SK-N-SH treated with all-trans-retinoic acid at 6 μM for 48 hours (cell line): ENCODE measurements at places on chromosomes 4 and X.

DNA sequence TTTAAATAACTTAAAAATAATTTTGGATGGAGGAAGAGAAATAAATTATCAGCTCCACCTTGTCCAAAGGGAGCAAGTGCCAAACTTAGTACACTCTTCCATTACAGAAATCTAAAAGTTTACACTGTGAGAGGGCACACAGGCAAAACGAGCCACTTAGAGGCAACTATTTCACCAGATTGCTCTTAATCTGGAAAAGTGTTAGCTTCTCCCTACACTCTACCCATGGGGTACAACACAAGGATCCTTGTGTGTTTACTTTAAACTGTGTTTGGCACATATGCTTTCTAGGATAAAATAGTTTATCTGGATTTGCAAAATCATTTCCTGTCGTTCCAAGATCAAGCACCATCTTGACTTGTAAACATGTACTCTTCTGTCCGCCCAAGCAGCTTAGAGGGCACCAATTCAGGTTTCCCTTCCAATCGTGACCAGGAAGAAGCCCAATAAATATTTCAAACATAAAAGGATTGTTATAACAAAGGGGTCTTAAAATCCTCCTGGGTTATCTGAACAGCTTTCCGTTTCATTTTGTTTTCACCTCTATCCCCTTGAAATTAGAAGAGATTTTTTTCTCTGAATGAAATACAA, 29.0 kb upstream of the KDR start:
- no peak for ATAC-seq

DNA sequence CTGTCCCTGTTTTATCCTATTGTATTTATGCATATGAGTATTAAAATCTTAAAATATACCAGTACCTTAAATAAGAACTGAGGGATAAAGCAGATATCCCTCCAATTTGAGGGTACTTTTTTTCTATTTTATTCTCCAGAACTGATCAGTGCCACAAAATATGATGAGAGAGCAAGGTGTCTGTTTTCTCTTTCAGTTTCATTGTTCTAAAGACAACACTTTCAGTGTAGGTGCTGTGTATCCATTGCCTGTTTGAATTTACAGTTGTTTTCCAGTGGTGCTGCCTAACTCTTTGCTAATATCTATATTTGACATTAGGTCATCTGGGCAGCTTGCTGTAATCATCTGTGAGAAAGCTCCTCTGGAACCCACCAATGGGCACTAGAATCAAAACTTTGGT, 394.7 kb downstream of the IL1RAPL1 start:
- no peak for ATAC-seq

GRCh38 chr4:8340781-8341241, 71.3 kb downstream of the HTRA3 start:
- no peak for ATAC-seq

GRCh38 chr4:88618782-88619485, 26.7 kb downstream of the HERC3 start:
- no peak for ATAC-seq

- no peak for ATAC-seq
These were observed 12.1 kb downstream of the ELF4 start for GRCh38 chrX:130098210-130098552.

DNA sequence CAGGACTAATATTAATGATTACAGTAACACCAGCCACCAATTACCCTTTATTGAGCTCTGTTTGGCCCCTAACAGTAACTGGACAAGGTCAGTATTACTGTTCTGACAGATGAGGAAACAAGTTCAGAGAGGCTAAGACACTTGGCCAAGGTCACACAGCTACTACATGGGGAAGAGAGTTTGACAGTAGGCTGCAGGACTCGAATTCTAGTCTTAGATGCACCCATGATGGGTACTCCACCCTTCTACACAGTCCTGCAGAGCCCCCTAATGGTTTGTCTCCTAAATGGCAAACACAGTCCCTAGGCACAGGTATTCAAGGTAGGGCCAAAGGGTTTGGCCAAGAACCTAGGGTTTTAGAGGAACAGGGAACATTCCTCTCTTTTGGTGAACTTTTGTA, 93.9 kb downstream of the NSUN7 start:
- ATAC-seq, result no peak

DNA sequence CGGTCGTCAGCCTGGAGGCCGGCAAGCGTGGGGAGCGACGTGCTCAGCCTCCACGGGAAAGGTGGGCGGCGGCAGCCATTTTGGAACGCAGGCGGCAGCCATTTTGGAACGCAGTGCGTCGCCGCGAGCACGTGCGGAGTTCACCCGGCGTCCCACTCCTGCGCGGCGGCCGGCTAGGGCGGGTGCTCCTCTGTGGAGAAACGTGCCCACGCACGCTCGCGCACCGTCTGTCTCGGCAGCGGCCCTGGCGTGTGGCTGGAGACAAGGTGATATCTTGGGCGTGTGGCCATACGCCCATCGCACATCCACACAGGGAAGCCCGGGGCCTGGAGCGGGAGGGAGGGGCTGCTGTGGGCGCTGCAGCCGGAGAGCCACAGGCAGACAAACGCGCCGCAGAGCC, 21.1 kb downstream of the CPLX1 start:
- no peak for ATAC-seq

- no peak for ATAC-seq
These were observed 21.3 kb upstream of the SOX3 start for GRCh38 chrX:140526171-140526570.

- no peak for ATAC-seq
These were observed 5.7 kb downstream of the SMIM20 start for GRCh38 chr4:25919676-25920075.

DNA sequence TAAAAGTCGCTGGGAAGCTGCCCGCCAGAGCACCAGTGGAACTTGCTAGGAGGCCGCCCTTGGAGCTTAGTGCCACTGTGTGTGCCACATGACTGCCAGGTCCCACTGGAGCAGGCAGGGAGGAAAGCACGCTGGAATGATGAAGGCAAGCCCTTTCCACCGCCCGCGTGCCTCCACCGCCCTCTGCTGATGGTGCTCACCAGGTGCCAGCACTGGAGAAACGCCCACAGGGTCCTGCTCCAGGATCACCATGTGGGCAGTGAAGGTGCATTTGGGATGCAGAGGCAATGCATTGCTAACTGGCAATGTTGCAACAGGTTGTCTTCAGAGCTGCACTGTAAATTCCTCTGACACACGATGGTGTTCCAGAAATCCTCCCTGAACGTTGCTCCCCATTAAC, 76.3 kb downstream of the SHROOM2 start:
- ATAC-seq, result no peak

- ATAC-seq, result no peak
These were observed 643 bp downstream of the FHL1 start for GRCh38 chrX:136147976-136148375.

- ATAC-seq, result peak; percentile 58
These were observed 607 bp upstream of the SCOC start for GRCh38 chr4:140372751-140373327.
